ENCODE measurements at places on chromosomes 6 and 20.

DNA sequence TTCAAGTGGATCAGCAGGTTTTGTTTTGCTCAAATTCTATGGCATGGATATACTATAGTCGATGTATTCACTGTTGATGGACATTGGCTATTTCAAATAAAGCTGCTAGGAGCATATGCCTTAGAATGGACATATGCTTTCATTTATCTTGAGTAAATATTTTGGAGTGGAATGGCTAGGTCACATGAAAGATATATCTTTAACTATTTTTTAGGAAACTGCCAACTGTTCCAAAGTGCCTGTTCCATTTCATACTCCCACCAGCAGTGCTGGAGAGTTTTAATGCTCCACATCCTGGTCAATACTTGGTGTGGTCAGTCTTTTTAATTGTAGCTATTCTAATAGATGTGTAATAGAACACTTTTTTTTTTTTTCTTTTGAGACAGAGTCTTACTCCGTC is 81.1 kb upstream of the PIM1 start:
- H3K36me3 ChIP-seq: no peaks in the 10 kb centered on the region
- no peak overlapping the region for H3K27ac ChIP-seq
- no peak overlapping the region for H3K4me3 ChIP-seq
- DNase-seq: no peak
- H3K27me3 ChIP-seq: no peaks in the 10 kb centered on the region

DNA sequence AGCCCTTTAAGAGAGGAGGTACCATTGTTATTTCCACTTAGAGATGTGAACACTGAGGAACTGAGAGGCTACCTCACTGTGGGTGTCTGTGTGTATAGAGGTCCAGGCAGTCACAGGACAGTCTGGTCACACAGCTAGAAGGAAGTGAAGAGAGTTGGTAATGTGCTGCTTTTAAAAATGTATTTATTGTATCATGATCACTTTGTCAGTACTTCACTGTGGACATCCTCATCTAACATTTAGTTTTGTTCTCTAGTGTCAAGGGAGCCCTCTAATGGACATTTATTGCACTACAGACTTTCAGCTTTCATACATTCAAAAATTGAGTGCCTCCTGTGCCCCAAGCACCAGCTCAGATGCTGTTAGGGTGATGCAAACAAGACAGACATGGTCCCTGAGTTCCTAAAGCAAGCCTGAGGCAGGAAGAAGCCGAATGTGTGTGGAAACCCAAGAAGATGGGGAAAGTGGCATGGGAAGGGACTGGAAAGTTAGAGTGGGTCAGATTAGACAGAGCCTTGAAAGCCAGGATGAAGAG is 123.0 kb downstream of the SLC16A10 start:
- DNase-seq: no peak
- no peak overlapping the region for H3K4me3 ChIP-seq
- no peak overlapping the region for H3K27ac ChIP-seq
- H3K4me1 ChIP-seq: no peaks in the 10 kb centered on the region
- H3K27me3 ChIP-seq: no peaks in the 10 kb centered on the region

DNA sequence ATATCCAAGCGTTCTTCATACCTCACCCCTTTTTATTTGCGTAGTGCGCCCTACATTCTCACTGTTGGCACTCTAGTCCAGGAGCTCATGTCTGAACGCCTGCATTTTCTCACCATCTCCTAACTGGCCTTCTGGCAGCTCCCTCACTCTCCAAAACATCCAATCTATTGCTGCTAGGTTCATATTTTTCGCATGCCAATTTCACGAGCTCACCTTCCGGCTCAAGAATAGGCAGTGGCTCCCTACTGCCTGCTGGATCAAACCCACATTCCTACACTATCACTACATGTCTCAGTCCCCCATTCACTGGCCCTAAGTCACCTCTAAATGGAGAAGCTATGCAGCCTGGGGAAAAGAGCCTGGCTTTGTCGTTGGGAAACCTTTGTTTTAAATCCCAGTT is 115.0 kb downstream of the IPCEF1 start:
- DNase-seq: no peak
- no peak overlapping the region for H3K27ac ChIP-seq

- DNase-seq: no peak
- H3K27ac ChIP-seq: no peak overlapping the region
- no peaks in the 10 kb centered on the region for H3K36me3 ChIP-seq
- H3K27me3 ChIP-seq: peaks cover 45% of the 10 kb centered on the region
- H3K4me3 ChIP-seq: no peak overlapping the region
These were observed 4.8 kb downstream of the UBD start for GRCh38 chr6:29554764-29555163.

- H3K36me3 ChIP-seq: peaks cover 62% of the 10 kb centered on the region
- no peak overlapping the region for H3K27ac ChIP-seq
- no peak for DNase-seq
- H3K4me1 ChIP-seq: peaks cover 28% of the 10 kb centered on the region
- H3K4me3 ChIP-seq: no peak overlapping the region
- no peaks in the 10 kb centered on the region for H3K27me3 ChIP-seq
These were observed 190.2 kb downstream of the DTNBP1 start for GRCh38 chr6:15472621-15473020.

- H3K27me3 ChIP-seq: no peaks in the 10 kb centered on the region
- H3K27ac ChIP-seq: no peak overlapping the region
- DNase-seq: no peak
- H3K4me3 ChIP-seq: no peak overlapping the region
These were observed 314.0 kb upstream of the ECI2 start for GRCh38 chr6:4449409-4449808.

- H3K4me3 ChIP-seq: no peak overlapping the region
- no peak overlapping the region for H3K27ac ChIP-seq
- no peaks in the 10 kb centered on the region for H3K4me1 ChIP-seq
These were observed 420.9 kb upstream of the PLCB4 start for GRCh38 chr20:8647961-8648441.

- H3K27me3 ChIP-seq: no peaks in the 10 kb centered on the region
- no peaks in the 10 kb centered on the region for H3K4me1 ChIP-seq
- no peaks in the 10 kb centered on the region for H3K36me3 ChIP-seq
- H3K4me3 ChIP-seq: no peak overlapping the region
These were observed 121.7 kb upstream of the MLIP start for GRCh38 chr6:53989504-53989903.

DNA sequence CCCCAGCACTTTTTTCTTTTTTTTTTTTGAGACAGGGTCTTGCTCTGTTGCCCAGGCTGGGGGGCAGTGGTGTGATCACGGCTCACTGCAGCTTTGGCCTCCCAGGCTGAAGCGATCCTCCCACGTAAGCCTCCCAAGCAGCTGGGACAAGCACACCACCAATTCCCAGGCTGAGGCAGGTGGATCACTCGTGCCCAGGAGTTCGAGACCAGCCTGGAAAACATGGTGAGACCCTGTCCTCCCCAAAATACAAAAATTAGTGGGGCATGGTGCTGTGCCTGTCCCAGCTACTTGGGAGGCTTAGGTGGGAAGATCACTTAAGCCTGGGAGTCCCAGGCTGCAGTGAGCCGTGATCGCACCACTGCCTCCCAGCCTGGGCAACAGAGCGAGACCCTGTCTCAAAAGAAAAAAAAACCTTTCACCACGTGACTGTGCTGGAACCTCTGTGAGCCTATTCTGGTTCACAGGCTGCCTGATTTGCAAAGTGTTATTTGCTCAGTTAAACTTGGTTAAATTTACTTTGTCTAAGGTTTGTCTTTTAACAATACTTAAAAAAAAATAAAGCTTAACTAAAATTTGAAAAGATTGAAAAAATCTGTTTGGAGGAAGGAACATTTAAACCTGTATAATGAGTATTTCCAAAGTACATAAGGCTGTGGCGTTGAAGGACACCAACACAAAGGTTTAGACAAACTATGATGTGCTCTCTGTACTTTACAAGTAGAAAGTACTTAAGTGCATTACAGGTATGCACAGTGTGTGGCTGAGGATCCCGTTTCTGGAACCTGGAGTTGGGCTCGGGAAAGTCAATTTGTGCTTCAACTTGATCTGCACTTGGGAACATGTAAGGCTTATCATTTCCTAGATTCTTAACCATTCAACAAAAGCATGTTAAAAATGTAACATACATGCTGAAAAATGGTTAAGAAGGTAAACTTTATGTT is 55.0 kb downstream of the PPP1R3G start:
- peaks cover 2% of the 10 kb centered on the region for H3K36me3 ChIP-seq
- peak overlapping the region; percentile 57 for H3K27ac ChIP-seq
- no peaks in the 10 kb centered on the region for H3K27me3 ChIP-seq
- no peak for DNase-seq

- H3K36me3 ChIP-seq: no peaks in the 10 kb centered on the region
- no peak for DNase-seq
- H3K4me1 ChIP-seq: no peaks in the 10 kb centered on the region
- H3K27me3 ChIP-seq: no peaks in the 10 kb centered on the region
- H3K27ac ChIP-seq: no peak overlapping the region
These were observed 239.1 kb downstream of the HDGFL1 start for GRCh38 chr6:22808466-22808865.

DNA sequence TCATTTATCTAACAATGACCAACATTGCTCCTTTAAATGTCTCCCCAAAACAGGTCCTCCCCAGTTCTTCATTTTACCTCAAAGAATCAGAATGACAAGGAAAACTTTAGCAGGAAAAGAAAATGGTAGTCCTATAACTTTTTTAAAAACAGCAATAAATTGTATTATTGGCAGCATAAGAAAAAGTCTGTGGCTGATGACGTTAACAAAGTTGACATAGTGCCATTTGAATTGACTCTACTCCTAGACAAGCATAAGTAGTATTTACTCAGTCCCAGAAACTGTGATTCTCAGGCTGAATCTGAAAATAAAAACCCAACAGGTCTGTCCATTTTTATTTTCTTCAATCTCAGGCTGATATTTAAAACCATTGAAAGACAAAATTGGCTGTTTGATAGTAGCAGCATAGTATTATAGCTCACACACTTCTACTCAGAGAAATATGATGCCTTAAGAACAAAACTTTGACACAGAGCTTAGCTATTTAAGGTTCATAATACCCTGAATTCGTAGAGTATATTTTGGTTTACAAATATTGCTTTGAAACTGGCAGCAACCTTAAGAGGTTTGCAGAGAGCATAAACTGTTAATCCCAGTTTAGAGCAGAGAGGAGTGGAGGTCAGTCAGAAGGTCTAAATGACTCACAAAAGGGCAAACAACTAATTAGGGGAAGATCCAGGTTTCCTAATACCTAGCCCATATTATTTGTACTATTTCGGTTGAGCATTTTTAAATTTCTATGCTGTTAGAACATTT is 35.0 kb upstream of the TENT5A start:
- DNase-seq: no peak
- H3K4me3 ChIP-seq: no peak overlapping the region
- no peaks in the 10 kb centered on the region for H3K36me3 ChIP-seq
- H3K27ac ChIP-seq: no peak overlapping the region
- H3K27me3 ChIP-seq: no peaks in the 10 kb centered on the region

DNA sequence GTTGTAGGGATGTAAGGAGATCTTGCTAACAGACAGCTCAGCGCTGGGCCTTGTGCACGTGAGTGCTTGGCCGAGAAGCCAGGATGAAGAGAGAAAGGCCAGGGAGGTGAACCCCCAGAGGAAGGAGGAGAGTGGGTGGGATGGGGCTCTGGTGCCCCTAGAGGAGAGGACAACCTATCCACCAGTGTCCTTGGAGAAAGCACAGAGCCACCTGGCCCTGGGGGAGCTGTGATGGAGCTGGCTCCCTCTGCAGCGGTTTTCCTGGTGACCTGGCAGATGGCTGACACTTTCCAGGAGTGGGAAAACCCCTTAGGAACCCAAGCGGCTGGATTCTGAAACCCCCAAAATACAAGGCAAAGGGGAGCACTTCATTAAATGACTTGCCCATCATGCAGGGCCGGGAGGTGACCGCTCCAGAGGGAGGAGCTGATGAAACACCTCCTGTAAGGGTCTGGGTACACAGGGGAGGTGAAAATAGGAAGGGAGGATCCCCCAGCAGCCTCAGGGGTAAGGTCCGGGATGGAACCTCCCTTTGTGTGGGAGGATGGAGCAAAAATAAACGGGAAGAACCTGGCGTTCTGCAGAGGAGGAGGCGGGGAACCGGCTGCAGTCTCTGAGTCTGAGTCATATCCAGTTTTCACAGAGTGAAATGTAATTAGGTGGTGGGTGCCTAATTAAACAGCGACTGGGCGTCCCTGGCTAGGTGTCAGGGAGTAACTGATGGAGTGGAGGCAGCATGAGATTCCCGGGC is 80.4 kb downstream of the SULF2 start:
- H3K27ac ChIP-seq: no peak overlapping the region
- no peak for DNase-seq
- peaks cover 14% of the 10 kb centered on the region for H3K4me1 ChIP-seq
- no peaks in the 10 kb centered on the region for H3K36me3 ChIP-seq

GRCh38 chr6:42313038-42313437 is 95.4 kb upstream of the MRPS10 start:
- no peak overlapping the region for H3K27ac ChIP-seq
- no peaks in the 10 kb centered on the region for H3K27me3 ChIP-seq
- no peak overlapping the region for H3K4me3 ChIP-seq
- no peak for DNase-seq

GRCh38 chr20:37330316-37330715 is 15.6 kb upstream of the SRC start:
- H3K4me1 ChIP-seq: peaks cover 27% of the 10 kb centered on the region
- no peaks in the 10 kb centered on the region for H3K36me3 ChIP-seq
- no peak for DNase-seq

DNA sequence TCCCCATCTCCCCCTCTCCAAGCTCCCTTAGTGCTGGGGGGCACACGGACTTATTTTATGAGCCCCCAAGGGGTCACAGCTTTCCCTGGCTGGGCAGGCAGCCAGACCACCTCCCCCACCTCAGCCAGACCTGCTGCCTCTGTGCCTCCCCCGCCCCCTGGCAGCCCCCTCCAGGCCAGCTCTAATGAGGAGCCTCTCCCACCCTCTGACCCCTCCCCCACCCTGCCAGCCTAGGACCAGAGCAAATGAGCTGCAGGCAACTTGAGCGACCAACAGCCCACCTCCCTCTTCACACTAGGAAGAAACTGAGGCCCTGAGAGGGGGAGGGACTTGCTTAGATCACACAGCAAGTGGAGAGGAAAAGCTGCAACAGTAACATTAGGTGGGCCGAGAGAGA is 1.9 kb downstream of the GDF5 start:
- no peak for DNase-seq
- H3K27me3 ChIP-seq: peaks cover 8% of the 10 kb centered on the region
- H3K36me3 ChIP-seq: no peaks in the 10 kb centered on the region
- H3K4me1 ChIP-seq: peaks cover 4% of the 10 kb centered on the region

DNA sequence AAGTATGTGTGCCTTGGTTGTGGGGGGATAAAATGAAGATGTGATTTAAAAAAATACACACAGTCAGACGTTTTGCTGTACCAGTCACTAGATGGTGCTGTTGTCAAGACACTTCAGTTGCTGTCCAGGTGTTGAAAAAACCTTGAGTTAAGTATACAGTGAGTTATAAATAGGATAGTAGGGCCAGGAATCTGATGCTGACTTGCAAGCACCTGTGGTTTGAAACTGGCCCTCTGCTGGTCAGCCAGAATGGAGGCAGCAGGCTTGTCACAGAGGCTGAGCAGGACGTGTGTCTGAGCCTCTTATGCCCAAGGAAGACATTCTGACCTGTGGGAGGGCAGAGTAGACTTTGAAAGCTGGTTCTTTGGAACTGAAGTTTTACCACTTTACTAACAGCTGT is 27.8 kb downstream of the RNF8 start:
- no peak for DNase-seq
- H3K36me3 ChIP-seq: peaks cover 49% of the 10 kb centered on the region
- no peak overlapping the region for H3K27ac ChIP-seq
- H3K4me3 ChIP-seq: no peak overlapping the region

GRCh38 chr6:110660066-110660655 is 155.1 kb downstream of the CDK19 start:
- peaks cover 10% of the 10 kb centered on the region for H3K4me1 ChIP-seq
- peaks cover 36% of the 10 kb centered on the region for H3K36me3 ChIP-seq
- no peaks in the 10 kb centered on the region for H3K27me3 ChIP-seq
- no peak overlapping the region for H3K4me3 ChIP-seq
- H3K27ac ChIP-seq: no peak overlapping the region

- peaks cover 49% of the 10 kb centered on the region for H3K4me1 ChIP-seq
- peak overlapping the region; percentile 89 for H3K4me3 ChIP-seq
- peak overlapping the region; percentile 89 for H3K27ac ChIP-seq
- H3K36me3 ChIP-seq: peaks cover 26% of the 10 kb centered on the region
- no peak for DNase-seq
These were observed 1.2 kb downstream of the WTAP start for GRCh38 chr6:159728531-159728964.
